Common myeloid progenitor, CD34-positive (primary cell): ENCODE measurements at places on chromosomes 16 and 17.

DNA sequence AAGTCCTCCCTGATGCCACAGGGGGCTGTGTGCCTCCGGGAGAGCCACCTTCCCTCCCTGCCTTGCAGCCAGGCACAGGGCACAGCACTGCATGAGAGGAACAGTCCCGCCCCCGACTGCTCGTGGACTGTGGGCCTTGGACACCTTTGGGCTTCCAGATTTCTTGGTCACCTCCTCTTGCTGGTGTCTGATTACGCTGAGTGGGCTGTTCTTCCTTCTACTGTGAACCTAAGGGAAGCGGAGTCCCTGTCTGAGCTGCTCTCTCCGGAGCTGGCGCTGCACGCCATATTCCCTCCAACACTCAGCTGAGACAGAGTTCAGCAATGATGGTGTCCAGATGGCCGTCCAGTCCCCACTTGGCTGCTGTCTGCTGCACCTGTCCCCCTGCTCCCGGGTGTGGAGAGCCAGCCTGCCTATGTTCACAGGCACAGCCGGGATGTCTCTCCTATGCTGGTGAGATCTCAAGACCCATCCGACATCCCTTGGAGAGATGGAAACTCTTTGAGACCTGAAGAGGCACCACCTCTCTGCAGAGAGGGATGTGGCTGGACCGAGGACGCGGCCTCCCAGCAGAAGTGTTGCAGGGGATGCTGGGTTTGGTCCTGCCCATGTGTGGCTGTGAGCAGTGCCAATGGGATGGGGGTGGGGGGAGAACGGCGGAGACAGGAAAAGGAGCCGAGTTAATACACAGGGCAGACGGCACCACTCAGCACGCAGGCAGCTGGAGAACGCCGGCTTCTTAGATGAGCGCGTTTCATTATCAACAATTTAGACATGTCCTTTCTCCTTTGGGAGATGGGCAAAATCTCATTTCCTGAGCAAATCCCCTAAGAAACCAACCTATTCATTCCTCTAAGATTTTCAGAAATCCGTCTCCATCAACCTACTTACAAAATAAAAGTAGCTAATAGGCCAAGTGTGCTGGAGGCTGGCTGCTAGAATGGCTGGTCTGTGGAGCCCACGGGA lies 171.9 kb downstream of the ENGASE start:
- DNase-seq, result no peak

DNA sequence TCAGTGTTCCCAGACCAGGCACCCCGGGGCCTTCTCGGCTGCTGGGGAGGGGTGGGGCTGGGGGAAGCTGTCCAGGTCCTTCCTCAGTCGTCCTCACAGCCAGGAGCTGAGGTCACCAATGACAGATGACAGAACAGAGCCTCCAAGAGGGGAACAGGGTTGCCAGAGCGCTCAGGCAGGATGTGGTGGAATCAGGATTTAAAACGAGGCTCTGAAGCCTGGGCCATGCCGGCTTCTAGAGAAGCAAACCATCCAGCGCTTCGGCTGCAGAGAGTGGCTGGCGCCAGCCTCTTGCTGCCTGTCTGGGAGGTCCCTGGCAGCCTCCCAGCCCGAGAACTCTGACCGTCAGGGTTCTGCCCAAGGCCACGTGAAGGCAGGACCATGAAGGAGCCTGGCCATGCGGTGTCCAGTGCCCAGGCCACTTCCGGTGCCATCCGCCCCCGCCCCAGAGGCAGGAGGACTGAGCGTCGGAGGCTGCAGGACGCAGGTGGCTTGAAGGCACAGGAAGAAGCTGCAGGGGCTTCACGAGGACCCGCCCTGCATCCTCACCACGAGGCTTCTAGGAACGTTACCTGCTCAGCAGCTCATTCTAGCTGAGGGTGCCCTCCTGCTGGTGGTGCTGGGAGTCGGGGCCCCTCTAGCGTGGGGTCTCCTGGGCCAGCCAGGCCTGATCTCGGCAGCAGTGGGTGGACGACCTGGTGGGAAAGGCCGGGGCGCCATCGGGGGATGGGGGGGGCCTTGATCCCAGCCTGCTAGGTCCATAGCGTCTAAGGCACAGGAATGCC lies 78.5 kb downstream of the KLHDC4 start:
- DNase-seq, result no peak

DNA sequence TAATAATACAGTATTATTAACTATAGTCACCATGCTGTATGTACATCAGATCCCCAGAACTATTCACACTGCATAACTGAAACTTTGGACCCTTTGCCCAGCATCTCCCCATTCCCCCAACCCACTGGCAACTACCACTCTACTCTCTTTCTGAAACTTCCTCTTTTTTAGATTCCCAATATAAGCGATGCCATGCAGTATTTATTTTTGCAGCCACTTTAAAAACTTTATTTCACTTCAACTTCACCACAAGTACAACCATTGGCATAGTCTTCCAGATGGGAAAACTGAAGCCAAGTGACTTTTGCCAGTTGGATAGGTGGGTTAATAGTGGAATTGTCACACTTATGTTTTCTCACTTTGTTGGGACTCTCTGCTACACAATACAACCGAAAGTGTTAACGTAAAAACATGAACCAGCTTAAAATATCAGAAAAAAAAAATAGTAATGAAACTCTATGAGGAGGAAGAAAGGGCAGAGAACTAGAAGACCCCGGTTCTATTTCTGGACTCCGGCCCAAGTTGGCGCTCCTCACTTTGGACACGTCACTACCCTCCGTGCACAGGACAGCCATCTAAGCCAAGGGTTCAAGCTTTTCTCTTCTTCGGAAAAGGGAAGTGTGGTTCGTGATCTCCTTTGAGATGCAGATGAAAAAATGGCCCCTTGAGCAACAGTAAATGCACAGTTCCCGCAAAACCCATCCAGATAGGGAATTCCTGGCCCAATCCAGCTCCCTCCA lies 743 bp downstream of the SHCBP1 start:
- peak; percentile 49 for DNase-seq

GRCh38 chr17:42895185-42895555 lies 5.4 kb upstream of the G6PC1 start:
- no peak for DNase-seq

DNA sequence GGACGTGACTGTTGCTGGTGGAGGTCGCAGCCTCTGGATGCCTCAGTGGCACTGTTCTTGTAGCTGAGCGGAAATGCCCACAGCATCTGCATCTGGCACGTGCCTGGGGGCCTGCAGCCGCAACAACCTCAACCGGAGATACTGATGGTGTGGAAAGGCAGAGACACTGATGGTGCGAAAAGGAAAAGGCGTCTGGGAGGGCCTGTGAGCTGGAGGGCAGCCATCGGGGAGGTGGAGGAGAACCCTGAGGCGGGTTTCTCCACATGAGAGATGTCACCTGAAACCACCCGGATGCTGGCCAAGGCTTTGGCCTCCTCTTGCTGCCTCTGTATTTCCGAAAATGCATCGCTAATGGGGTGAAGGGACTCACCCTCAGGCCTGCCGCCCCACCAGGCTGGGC lies 284.8 kb upstream of the WSB1 start:
- no peak for DNase-seq

DNA sequence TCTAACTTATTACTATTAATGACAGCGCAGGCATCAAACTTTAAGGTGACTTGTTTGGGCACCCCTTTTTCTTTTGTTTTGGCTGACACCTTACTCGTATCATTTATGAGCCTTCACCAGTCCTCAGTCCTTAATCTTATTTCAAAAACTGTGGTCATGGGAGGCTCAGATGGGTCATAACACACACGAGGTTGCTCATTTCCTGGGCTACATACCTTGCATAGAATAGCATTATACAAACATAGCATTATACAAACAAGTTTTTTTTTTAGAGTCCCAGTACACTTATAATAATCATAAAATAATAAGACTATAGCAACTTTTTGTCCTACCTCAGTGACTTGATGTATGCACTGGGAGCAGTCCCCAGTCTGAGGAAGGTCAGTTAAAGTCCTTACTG lies 11.2 kb upstream of the ACSF2 start:
- no peak for DNase-seq
